Hematopoietic multipotent progenitor cell treated with erythropoietin and hydrocortisone succinate and interleukin-3 and kit ligand, for 15 days (in vitro differentiated cells): ENCODE measurements at places on chromosomes 6 and 20.

- no peak for DNase-seq
Measured at GRCh38 chr20:34627458-34627857, 49.4 kb downstream of the PIGU start.

DNA sequence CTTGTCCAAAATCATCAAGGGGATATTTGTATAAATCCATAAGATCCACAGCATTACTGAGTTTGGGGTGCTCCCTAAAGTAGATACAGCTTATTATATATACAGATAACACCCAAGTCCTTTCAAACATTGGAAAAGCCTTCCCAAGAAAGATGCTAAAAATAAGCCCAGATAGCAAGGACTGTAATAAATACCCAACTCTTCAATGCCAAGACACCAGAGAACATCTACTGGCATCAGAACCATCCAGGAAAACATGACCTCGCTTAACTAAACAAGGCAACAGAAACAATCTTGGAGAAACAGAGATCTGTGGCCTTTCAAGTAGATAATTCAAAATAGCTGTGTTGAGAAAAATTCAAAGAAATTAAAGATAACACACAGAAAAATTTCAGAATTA lies 761.4 kb downstream of the GRIK2 start:
- no peak for DNase-seq

DNA sequence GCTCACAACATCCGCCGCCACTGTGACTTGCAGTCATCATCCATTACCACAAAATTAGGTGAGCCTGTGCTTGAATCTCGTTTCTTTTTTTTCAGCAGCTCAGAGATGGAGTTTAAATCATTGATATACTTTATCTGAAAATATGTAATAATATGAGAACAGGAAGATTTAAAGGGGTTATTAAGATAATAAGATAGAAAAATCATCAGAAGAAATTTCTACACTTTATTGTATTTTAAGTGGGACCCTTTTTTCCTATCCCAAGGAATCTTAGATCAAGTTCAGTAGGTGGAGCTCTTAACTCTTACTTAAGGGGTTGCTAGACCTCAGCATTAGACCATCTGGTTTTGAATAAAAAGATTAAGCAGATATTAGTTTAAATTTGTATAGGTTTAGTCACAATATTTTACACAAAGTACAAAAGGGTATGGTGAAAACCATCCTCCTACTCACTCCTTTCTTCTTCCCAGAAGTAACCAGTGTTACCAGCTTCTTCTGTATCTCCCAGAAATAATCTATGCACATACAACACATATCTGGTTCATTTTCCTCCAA lies 9.4 kb upstream of the NCOA7 start:
- DNase-seq: peak; percentile 48

DNA sequence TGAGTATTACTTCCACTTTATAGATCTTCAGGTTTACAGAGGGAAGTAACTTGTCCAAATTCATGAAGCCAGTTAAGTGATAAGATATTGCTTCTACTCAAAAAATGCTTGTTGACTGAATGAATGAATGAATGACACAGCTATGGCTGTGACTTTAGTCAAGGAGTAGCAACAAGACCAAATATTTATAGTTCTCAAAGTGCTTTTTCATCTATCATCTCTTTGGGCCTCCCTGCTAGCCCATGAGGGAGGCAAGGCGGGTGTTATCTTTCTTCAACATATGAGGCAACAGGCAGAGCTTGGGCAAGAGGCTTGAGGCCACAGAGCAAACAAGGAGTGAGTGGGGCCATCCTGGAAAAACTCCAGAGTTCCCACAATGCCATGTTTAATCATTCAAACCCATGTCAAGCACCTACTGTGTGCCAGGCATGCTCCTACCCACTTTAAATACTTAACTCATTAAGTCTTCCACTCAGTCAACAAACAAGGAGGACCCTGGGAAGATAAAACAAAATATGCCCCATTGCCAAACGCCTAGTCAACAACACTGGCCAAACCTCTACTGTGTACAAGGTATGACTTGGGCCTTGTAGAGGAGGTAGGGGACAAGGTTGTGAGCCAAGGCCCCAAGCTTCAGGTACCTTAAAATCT lies 15.9 kb downstream of the BCL2L1 start:
- DNase-seq: peak; percentile 97

DNA sequence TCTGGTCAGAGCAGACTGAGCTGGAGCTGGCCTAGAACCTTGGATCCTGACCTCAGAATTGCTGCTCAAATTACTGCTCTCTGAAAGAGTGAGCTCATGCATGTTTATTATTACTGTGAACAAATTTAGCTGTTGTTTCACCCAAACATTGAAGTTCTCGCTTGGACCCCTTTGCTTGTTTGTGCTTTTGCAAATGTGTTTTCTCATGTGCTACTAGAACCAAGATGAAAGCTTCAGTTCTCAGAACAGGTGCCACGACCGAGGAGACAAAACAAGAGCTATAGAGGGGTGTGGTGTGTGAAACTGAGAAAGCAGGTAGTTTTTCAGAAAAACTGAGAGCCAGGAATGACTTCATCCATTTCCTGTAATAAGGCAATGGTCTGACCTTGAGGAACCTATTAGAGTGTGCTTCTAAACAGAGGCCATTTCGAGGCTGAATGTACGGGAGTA lies 50.0 kb upstream of the ESR1 start:
- no peak for DNase-seq

GRCh38 chr6:135382182-135382628 lies 115.3 kb downstream of the AHI1 start:
- no peak for DNase-seq

GRCh38 chr20:52311209-52311794 lies 119.7 kb upstream of the ZFP64 start:
- DNase-seq: no peak

DNA sequence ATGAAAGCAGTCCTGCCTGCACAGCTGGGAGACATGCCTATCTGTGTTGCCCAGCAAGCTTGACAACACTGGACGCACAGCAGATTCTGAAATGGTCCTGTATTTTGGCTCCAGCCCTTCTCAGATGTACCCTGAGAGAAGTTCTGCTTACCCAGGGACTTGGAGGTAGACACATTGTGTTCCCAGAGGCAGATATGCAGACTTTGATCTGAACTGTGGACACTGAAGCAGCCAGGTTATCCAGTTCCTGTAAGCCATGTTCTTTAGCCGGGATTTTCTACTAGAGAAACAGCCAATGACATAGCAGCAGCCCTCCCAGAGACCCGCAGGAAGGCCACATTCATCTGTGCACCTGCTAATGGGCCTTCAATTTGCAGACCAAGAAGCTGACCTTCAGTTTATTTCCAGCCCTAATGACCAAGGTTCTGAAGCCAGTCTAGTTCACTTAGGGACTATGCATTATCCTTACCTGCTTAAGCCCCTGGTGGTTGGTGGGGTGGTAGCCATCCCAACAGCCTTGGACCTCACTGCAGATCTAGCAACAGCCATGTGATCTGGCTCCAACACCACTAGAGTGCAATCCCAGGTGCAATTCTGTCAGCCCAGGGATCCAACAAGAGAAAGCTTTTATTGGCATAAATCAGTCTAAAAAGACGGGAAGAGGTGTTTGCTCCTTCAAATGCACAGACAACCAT lies 134.2 kb downstream of the MEI4 start:
- no peak for DNase-seq

DNA sequence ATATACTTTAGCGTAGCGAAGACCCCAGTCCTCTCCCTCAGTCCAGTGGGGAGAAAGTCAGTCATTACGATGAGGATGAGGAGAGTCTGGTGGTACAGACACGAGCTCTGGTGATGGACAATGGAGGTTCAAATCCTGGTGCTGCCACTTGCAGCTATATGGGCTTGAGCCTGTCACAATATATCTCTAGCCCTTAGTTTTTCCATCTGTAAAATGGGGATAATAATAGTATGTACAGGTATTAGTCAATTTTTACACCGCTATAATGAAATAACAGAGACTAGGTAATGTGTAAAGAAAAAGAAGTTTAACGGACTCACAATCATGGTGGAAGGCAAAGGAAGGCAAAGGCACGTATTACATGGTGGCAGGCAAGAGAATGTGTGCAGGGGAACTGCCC lies 237.9 kb downstream of the BCAS1 start:
- DNase-seq: no peak
